Endothelial cell (in vitro differentiated cells): ENCODE measurements at places on chromosomes 6 and 20.

DNA sequence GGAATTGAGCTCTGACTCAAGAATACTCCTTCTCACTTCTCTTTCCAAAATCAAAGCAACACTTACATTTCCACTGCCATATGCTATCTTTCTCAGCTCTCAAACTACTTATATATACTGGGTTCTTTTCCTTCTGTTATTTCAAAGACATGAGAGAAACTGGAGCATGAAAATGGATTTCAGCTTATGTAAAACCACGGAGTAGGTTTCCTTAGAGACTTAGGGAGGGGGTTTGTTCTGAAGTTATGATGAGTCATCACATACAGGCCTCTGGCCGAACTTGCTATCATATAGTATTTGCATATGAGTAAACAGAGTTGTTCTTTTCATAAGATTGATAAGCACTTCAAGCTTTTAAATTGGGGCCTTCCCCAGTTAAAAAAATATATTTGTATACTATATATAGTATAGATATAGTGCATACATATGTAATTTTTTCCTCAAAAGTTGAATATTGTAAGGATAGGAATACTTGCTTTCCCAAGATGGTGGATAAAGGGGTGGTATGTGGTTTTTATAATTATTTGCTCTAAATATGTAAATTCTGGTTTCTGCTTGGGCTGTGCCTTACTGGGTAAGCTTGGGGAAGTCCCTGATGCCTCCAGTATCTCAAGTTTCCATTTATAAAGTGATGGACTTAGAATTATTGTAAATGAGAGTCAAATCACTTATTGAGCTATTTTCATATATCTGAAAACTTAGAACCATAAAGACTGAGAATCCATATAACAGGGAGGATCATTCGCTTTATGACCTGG is 273.9 kb downstream of the RFPL4B start:
- no peak for DNase-seq

DNA sequence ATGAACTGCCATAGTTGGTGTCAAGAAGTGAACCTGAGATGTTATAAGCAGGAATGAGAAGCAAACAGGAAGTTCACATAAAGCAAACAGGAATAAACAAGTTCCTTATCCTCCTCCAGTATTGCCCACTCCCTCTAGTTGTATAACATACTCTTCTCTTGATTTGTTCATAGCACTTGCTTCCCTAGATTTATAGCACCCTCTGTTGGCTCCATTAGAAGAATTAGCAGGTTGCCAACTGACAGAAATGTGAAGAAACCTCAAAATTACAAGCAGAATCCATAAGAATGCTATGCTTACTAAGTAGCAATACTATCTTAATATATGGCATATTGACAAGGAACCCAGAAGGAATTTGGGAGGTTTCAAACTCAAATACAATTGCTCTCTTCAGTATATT is 195.4 kb downstream of the TBX18 start:
- DNase-seq: no peak

GRCh38 chr6:6656287-6656686 is 67.8 kb downstream of the LY86 start:
- DNase-seq: no peak

DNA sequence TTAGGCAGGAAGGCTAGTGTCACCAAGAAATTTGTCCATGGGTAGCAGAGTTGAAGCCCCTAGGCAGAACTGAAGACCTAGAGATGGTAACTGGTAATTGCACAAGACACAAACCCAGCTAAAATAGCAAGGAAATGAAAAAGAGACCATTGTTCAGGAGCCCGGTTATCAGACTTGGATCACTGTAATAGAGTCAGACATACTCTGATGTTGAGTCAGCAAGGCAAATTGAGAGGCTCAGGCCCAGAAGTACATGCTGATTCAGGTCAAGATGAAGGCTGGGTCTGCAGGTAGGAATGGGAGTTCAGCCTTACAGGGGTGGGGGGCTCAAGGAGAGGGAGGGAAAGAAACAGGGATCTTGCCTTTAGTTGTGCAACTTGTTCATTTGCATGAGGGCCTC is 6.5 kb upstream of the TMEM242 start:
- no peak for DNase-seq

GRCh38 chr6:36039112-36039511 is 11.5 kb downstream of the MAPK14 start:
- DNase-seq: no peak

GRCh38 chr6:46909371-46909770 is 12.4 kb downstream of the ADGRF5 start:
- DNase-seq: peak; percentile 21

DNA sequence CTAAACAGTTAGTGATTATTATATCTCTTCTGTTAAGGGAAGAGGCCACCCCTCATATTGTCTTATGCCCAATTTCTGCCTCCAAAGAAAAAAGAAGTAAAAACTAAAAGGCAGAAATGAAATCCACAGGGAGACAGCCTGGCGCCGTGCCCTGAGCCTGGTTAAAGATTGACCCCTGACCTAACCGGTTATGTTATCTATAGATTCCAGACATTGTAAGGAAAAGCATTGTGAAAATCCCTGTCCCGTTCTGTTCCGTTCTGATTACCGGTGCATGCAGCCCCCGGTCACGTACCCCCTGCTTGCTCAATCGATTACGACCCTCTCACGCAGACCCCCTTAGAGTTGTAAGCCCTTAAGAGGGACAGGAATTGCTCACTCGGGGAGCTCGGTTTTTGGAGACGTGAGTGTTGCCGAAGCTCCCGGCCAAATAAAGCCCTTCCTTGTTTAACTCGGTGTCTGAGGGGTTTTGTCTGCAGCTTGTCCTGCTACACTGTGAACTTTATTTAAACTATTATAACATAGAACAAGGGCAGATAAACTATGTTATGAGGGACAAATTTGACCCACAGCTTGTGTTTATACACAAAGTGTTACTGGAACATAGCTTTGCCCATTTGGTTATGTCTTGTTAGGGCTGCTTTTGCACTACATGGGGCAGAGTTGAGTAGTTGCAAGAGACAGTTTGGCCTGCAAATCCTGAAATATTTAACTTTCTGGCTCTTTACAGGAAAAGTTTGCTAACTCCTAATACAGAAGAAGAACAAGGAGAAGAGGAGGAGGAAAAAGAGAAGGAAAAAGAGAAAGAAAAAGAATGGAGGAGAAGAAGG is 49.6 kb downstream of the CD24 start:
- no peak for DNase-seq

DNA sequence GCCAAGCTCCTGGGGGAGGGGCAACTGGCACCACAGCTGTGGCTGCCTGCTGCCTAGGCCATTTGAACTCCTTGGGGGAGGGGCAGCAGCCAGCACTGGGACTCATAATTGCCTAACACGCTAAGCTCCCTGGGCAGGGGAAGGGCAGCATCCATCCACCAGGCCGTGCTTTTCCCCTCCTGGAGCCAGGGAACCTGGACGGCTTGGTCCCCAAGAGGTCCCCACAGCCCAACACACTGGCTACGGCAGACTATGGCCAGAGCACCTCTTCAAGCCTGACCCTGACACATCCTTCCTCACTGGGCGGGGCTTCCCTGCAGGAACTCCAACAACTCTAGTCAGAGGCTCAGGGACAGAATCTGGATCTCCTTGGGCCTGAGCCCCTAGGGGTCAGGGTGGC is 269.4 kb downstream of the RNF144B start:
- DNase-seq: no peak

- no peak for DNase-seq
Measured at GRCh38 chr6:32154514-32155161, 697 bp downstream of the PPT2 start.

DNA sequence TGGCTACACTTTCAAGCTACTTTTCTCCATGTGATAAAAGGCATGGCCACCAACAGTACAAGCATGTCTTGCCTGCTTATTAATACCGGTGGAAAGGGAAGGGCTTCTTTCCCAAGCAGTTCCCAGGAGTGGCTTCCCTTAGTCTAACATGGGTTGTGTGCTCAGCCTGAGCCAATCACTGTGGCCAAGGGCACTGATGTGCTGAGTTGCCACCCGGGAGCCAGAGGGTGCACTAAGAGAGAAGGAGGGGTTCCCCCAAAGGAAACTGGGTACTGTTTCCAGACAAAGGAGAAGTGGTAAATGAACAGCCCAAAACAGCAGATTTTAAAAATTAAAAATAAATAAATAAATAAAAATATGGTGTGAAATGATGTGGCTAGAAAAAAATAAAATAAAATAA is 68.5 kb downstream of the BANF2 start:
- DNase-seq: no peak

- DNase-seq: no peak
Measured at GRCh38 chr20:56542489-56543030, 9.5 kb downstream of the FAM209B start.

- no peak for DNase-seq
Measured at GRCh38 chr6:87697581-87698546, 4.2 kb downstream of the AKIRIN2 start.

DNA sequence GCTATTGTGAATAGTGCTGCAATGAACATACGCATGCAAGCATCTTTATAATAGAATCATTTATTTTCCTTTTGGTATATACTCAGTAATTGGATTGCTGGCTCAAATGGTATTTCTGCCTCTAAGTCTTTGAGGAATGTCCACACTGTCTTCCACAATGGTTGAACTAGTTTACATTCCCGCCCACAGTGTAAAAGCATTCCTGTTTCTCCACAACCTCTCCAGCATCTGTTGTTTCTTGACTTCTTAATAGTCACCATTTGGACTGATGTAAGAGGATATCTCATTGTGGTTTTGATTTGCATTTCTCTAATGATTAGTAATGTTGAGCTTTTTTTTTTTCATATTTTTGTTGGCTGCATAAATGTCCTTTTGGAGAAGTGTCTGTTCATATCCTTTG is 208.7 kb downstream of the PHF3 start:
- DNase-seq: no peak
